ENCODE measurements at places on chromosomes 5 and 9. TPM values are rescaled to one million over a fixed set of nuclear protein-coding genes. Genes with fewer than 3 reads are reported as not detected.

PLK2 gene
- 123 TPM for total RNA-seq

HK3 gene
- 0.82 TPM for total RNA-seq

SOX30 gene
- total RNA-seq: 0.18 TPM

DNA sequence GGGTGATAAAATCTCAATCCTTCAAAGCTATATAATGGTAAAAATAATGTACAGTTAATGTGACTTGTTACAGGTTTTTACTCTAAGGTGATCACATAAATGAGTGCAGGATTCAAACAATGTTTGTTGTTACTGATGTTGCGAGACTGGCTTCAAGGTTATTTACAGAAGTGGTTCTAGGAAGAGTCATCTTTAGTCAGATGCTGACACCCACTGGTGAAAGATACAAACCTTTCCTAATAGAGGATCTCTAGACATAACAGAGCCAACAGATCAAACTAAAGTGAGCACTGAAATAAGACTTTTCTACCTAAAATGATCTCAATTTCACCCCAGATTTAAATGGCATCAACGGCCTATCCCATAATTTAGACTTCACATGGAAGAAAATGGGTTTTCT is 20.2 kb downstream of the ARSB start:
- DNase-seq: peak; percentile 53

DNA sequence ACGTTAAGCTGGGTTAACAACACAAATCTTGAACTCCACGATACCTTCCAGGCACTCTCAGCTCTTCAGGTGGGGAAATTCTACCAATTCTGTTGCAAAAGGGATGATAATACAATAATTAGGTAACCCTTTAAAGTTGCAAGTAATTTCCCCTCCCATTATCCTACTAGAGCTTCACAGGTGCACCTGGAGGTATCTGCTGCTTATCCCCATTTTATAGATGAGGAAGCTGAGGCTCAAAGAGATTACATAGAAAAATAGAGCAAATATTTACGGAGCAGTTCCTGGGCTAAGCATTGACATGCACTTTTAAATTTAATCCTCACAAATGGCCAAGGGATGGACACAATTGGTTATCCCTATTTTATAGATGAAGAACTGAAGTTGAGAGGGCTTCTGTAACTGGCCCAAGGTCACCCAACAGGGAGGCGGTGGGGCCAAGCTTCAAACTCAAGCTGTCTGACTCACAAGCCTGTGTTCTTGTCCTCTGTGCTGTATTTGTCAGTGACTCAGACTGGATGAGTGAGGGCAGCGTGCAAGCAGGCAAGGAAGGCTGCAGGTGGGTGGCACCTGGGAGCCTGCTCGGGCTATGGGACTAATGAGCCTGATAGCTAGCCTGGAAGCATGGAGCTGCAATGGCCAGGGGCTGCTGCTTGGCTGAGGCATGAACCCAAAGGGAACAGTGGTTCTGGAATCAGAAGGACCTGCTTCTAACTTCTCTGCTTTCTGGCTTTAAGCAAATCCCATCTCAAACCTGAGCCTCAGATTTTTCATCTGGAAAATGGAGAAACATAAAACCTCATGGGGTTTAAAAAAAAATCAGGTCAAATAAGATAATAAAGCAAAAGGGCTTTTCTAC is 105.5 kb downstream of the PDE6A start:
- no peak for DNase-seq

- peak; percentile 30 for DNase-seq
These were observed 48.2 kb downstream of the KIF2A start for GRCh38 chr5:62354028-62354874.

PCDHGB5 gene
- 30.8 TPM for total RNA-seq

PCDHGA11 gene
- 29.1 TPM for total RNA-seq

DNA sequence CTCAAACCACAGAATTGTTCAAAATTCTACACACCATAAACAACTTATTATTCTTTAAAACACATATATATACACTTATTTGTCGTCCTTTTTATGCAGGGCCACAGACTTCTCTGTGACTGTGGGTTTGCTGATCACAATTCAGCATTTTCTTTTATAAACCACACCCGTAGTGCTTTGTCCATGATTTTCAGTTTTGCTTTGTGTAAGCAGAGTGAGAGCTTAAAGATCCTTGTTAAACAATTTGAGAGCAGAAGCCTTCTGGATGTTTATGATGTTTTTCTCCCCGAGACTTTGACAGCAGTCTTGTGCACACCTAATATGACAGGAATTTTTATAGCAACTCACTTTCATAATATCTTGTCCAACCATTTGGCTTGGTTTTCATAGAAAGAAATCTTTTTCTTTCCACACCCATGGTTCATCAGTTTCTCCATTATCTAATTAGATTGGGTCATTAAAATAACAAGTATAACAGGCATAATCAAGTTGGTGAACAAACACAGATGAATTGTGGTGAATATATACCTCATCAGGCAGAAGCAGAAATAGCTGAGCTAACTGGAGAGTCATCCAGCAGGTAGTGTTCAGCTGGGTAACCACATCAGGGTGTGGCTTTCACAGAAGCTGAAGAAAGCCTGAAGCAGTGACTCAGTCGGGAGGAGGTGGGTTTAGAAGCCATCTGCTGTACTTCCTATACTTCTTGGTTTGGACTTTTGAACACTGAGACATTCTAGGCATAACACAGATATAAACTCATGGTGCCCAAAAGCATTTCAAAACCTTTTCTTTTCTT is 232.8 kb downstream of the DOCK8 start:
- DNase-seq: no peak

DNA sequence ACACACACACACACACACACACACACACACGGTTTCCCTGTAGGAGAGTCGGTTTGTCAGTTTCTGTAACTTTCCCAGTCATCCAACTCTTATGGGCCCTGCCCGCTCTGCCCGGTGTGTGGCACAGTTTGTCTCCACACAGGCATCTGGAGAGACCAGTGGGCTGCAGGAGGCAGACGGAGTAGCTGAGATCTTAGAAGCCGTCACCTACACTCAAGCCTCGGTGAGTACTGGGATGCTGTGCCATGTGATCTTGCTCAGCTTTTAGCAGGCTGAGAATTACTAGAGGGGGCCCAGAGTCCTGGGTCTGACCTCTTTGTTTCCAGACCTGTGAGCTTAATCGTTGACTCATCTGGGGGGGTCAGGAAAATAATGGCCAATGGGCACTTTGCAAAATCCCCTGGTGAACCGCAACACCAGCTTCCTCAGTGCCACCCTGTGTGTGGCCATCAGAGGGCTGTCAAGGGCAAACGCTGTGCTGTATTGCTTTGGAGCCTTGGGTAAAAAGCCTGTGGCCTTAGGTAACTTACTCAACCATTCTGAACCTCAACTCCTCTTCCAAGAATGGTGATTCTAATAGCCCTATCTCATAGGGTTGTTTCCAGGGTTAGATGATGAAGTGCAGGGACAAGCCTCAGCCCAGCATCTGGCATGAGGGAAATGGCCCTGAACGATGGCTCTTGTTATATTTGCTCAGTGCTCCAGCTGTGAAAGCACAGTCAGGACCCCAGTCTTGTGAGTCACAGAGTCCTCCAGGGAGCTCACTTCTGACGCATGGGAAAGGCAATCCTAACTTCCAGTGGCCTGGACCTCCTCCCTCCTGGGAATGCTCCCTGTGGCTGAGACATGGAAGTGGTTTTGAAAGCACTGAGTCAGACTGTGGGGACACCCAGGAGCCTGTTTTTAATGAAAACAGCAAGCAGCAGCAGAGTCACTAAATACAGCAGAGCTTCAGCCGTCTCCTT is 45.6 kb downstream of the COL15A1 start:
- no peak for DNase-seq

GRCh38 chr5:34691326-34691725 is 35.2 kb downstream of the RAI14 start:
- DNase-seq: no peak

- DNase-seq: no peak
These were observed 228.6 kb downstream of the NR3C1 start for GRCh38 chr5:143174714-143175398.

GRCh38 chr5:61461417-61461816 is 129.4 kb downstream of the ZSWIM6 start:
- DNase-seq: no peak

DNA sequence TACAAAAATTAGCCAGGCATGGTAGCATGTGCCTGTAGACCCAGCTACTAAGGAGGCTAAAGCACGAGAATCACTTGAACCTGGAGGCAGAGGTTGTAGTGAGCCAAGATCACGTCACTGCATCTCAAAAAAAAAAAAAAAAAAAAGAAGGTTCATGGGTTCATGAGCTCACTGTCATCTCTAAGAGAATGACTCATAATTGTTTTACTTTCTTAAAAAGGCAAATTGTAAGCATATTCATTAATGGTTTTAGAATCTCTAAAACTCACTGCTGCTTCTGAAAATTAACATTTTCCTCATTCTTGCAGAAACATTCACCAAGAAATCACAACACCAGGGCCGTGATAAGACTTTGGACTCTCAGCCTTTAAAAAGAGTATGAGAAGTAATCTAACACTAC is 103.6 kb downstream of the GNA14 start:
- DNase-seq: no peak

TTLL11 gene
- 22.1 TPM for total RNA-seq

DMRT3 gene
- not detected for total RNA-seq

IRX2 gene
- total RNA-seq: 17.6 TPM

DNA sequence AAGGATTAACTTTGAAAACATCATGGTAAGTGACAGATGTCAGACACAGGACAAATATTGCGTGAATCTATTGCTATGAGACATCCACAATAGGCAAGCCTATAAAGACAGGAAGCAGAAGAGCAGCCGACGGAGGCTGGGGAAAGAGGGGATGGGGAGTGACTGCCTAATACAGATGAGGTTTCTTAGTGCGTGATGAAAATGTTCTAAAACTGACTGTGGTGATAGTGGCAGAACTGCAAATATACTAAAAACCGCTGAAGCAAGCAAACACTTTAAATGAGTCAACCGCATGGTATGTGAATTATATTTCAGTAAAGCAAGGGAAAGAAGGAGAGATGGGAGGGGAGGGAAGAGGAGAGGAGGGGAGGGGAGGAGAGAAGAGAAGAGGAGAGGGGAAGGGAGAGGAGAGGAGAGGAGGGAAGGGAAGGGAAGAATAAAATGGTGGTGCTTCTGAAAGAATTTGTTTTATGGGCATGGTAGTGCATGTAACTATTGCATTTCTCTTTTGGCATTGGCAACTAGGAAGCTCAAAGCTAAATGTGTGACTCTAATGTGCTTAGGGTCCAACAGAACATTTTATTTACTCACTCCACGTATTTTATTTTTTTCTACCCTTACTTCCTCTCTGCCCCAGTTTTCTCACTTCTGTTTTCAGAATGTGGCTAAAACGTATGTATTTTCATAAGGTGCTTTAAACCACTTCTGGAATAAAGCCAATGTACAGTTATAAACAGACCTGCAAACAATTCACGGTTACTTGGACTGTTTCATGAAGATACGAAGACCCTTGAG is 21.3 kb downstream of the AKNA start:
- no peak for DNase-seq

- DNase-seq: no peak
These were observed 976.4 kb upstream of the CDH9 start for GRCh38 chr5:28014779-28015178.

LHFPL2 gene
- 34.2 TPM for total RNA-seq

- no peak for DNase-seq
These were observed 133.4 kb downstream of the SUSD1 start for GRCh38 chr9:112041536-112042243.

GRAMD2B gene
- 8.6 TPM for total RNA-seq

- no peak for DNase-seq
These were observed 95.8 kb downstream of the PLCXD3 start for GRCh38 chr5:41414598-41414997.

DNA sequence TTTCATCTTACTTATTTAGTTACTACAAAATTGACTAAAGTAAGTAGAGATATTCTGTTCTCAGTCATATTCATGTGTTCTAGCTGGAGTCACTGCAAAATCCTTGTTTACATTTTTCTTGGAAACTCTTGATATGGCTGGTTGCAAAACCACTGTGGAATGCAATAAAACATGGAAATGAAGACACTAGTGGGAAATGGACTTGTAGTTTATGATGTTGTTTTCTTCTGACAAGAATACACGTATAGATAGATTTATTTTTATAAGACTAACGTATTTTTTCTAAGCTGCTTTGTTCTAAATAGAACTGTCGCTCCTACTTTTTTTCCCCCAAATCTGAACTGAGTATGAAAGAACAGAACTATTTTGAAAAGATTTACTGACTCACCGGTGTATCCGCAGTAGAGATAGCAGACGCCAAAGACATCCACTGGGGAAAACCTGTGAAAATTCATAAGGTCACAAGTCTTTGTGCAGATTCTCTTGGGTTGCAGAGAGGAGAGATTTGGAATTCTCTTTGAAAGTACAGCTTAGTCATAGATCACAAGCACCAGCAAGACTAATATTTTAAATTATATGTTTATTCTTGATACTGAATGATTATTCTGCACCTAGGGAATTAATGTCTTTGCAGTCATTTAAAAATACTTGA is 119.6 kb upstream of the TAF11L2 start:
- DNase-seq: no peak

MED10 gene
- 14.2 TPM for total RNA-seq

DNA sequence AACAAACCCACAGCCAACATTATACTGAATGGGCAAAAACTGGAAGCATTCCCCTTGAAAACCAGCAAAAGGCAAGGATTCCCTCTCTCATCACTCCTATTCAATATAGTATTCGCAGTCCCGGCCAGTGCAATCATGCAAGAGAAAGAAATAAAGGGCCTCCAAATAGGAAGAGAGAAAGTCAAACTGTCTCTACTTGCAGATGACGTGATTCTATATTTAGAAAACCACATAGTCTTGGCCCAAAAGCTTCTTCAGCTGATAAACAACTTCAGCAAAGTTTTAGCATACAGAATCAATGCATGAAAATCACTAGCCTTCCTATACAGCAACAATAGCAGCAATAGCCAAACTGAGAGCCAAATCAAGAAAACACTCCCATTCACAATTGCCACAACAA is 333.7 kb upstream of the EDIL3 start:
- DNase-seq: no peak

- no peak for DNase-seq
These were observed 79.6 kb upstream of the SLCO6A1 start for GRCh38 chr5:102578362-102578761.

- DNase-seq: no peak
These were observed 21.1 kb downstream of the ADAMTSL1 start for GRCh38 chr9:18495065-18495464.

GRCh38 chr5:149656576-149657182 is 73.4 kb upstream of the PPARGC1B start:
- no peak for DNase-seq

DNA sequence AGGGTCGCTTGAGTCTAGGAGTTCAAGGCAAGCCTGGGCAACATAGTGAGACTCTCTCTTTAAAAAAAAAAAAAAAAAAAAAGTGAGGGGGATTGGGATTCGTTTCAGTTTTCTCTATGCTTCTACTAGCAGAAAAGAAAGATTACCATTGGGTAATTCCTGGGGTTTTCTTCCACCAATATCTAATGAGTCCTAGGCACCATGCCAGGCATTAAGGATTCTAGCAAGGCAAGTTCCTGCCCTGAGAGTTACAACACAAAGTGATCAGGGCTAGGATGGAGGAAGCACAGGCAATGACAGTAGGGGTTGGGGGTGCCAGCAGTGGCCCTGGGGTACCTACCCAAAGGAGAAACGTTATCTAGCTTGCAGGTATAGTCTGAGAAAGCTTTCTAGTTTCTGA is 90.8 kb downstream of the PCDH1 start:
- no peak for DNase-seq

GRCh38 chr9:116081435-116082115 is 72.0 kb upstream of the PAPPA start:
- no peak for DNase-seq

GRCh38 chr9:93287189-93287552 is 103.2 kb downstream of the WNK2 start:
- DNase-seq: no peak

- no peak for DNase-seq
These were observed 314.7 kb upstream of the RGMB start for GRCh38 chr5:98458726-98459125.

- peak; percentile 20 for DNase-seq
These were observed 61.5 kb downstream of the LNPEP start for GRCh38 chr5:96997265-96997859.

All from cerebellum (tissue), 4 donors.